Activated CD8-positive, alpha-beta T cell treated with anti-CD3 and anti-CD28 coated beads, Interleukin-2, amount 10 ng/mL, durations not matched to agents 7 days and 5 days (primary cell): ENCODE measurements at places on chromosomes 3 and 15. TPM values are rescaled to one million over a fixed set of nuclear protein-coding genes. Genes with fewer than 3 reads are reported as not detected.

Gene AP4E1
- 15.9 TPM for total RNA-seq

Gene SERPINI1
- 1.2 TPM for total RNA-seq

DNA sequence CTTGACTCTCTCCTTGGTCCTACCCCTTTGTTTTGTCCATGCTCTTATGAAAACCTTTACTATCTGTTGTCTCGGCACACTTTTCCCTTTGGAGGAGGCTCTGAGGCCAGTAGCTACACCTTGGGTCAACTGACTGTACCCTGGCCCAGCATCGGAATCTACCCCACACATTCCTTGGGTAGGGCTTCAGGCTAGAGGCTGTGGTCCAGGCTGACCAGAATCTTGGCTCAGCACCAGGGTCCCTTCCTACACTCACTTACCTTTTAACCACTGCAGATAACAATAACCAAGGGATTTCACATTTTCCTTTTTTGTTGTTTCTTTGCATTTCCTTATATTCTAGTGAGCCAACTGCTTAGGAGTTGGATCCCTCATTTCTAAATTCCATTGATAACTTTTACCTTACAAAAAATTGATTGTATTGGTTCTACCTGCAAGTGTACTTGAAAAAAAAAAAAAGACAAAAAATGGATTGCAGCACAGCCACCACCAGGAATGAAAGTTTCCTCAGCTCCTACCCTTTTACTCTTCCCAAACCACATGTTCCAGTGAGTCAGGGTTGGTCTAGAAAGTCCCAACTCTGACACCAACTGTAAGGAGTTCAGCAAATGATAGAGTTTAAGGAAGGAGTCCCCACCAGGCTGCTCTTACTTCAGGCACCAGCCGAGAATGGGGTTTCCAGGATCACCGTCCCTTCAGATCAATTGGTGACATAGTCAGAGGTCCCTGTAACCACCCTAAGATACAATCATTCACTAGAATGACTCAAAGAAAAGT is 95.6 kb downstream of the FBLN2 start:
- peaks cover 17% of the 10 kb centered on the region for H3K4me1 ChIP-seq
- H3K27ac ChIP-seq = no peak overlapping the region
- H3K36me3 ChIP-seq = no peaks in the 10 kb centered on the region
- no peak for DNase-seq
- peaks cover 28% of the 10 kb centered on the region for H3K27me3 ChIP-seq

DNA sequence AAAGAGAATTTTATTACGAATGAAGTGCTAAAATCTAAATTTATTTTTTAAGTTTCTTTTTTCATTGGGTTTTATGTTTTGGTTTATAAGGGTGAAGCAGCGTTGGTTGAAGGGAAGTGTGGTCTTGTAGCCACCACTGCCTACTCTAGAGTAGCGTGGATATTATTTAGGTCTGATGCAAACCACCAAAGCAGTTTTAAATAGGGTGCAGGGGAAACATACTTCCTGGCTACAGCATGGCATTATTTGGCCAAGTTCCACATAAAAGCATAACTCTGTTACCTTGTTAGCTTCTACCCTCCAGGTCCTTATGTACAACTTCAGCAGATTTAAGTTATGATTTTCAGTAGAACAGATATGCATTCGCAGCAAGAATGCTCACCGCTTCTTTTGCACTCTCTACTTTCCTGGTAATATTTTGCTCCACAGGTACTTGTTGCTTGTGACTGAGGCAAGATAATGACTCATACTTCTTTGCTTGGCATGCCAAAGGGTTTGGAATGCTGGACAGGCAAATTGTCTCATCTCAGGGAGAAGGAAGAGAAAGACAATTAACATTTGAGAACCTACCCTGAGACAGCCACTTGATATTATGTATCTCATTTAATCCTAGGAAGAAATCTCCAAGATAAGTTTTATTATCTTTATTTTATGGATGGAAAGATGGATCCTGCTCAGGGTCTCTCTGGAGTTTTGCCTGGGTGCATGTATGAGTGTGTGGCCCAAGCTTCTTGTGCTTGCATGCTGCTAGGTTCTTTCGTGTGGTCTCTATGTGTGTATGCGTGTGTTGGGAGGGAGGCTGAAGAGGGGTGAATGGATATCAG is 5.4 kb downstream of the TGFBR2 start:
- no peak for DNase-seq
- peak overlapping the region; percentile 85 for H3K27ac ChIP-seq
- no peaks in the 10 kb centered on the region for H3K27me3 ChIP-seq
- H3K4me1 ChIP-seq = peaks cover 71% of the 10 kb centered on the region

- H3K4me3 ChIP-seq = no peak overlapping the region
- no peak for DNase-seq
- peaks cover 76% of the 10 kb centered on the region for H3K36me3 ChIP-seq
Measured at GRCh38 chr15:78007964-78008886, 69.3 kb downstream of the TBC1D2B start.

- H3K36me3 ChIP-seq = no peaks in the 10 kb centered on the region
- no peaks in the 10 kb centered on the region for H3K4me1 ChIP-seq
- no peak overlapping the region for H3K4me3 ChIP-seq
- DNase-seq = no peak
- H3K27me3 ChIP-seq = no peaks in the 10 kb centered on the region
Measured at GRCh38 chr3:117863146-117863545, 1153.6 kb downstream of the TUSC7 start.

GRCh38 chr3:128544190-128544589 is 51.2 kb upstream of the GATA2 start:
- H3K4me1 ChIP-seq = no peaks in the 10 kb centered on the region
- no peak overlapping the region for H3K27ac ChIP-seq
- no peak for DNase-seq
- H3K36me3 ChIP-seq = no peaks in the 10 kb centered on the region
- H3K27me3 ChIP-seq = peaks cover 25% of the 10 kb centered on the region

DNA sequence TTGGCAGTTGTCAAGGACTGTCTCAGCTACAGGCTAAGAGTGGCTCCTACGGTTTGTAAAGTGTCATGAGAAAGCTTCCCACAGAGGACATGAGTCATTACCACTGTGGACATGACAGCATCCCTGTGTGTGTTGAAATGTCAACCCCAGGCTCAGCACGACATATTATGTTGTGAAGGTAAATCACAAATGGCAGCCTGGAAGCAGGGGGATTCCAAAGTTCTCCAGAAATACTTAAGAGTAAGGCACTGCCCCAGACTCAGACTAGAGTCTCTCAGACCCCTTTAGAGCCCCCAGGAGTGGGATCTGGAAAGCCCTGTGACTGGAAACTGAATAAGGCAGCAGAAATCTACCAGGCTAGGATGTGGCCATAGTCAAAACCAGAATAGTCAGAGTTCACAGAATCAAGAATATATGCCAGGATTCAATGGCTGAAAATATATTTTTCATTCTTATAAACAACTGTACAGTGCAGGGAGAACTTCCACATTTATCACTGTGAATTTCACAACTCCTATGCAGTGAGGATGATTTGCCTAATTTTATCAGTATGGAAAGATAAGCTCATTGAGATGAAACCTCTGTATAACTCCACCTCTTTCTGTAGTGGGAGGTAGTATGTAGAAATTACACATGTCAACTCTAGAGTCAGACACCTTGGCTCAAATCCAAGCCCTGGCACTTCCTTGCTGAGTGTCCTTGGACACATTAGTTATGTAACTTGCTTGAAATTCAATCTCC is 237.1 kb upstream of the CFAP20DC start:
- H3K4me3 ChIP-seq = no peak overlapping the region
- no peaks in the 10 kb centered on the region for H3K27me3 ChIP-seq
- no peaks in the 10 kb centered on the region for H3K36me3 ChIP-seq
- H3K4me1 ChIP-seq = peaks cover 14% of the 10 kb centered on the region
- peak; percentile 39 for DNase-seq
- peak overlapping the region; percentile 47 for H3K27ac ChIP-seq

GRCh38 chr3:144501467-144501866 is 529.8 kb downstream of the DIPK2A start:
- no peaks in the 10 kb centered on the region for H3K27me3 ChIP-seq
- no peaks in the 10 kb centered on the region for H3K4me1 ChIP-seq
- H3K36me3 ChIP-seq = no peaks in the 10 kb centered on the region
- no peak overlapping the region for H3K4me3 ChIP-seq
- DNase-seq = no peak
